T follicular helper cell (primary cell): ENCODE measurements at places on chromosomes 2 and 18.
A peak's percentile ranks its signal among the peaks of the same experiment; 100 is the strongest.

- DNase-seq: no peak
Observed at GRCh38 chr2:207397917-207398655, 131.7 kb upstream of the CREB1 start.

DNA sequence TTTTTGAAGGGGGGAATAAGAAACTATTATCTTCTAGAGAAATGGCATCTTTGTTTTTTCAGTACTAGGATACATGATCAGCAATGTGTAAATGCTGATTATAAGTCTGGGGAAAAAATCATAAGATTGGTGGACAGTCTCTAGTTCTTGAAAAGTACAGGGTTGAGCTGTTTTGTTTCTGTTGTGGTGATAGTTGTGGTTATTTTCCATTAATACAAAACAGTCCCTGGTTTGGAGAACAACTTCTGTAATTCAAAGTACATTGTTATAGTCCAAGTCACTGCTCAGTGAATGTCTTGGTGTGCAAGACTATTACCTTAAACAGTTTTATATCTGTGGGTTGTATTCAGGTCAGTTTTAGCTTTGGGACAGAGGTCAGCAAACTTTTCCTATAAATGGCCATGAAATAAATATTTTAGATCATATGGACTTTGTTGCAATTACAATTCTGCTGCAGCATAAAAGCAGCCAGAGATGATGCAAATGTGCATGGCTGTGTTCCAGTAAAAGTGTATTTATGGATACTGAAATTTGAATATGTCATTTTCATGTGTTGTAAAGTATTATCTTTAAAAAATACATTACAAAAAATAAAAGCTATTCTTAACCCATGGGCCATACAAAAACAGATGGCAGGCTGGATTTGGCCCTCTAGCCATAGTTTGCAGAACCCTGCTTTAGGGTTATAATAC lies 111.0 kb downstream of the CERS6 start:
- DNase-seq: no peak

- no peak for DNase-seq
Observed at GRCh38 chr18:69564602-69565001, 163.9 kb downstream of the DOK6 start.

- DNase-seq: no peak
Observed at GRCh38 chr2:45352506-45352905, 258.6 kb downstream of the SRBD1 start.

GRCh38 chr2:86221066-86221684 lies 21.9 kb downstream of the MRPL35 start:
- DNase-seq: peak; percentile 15

DNA sequence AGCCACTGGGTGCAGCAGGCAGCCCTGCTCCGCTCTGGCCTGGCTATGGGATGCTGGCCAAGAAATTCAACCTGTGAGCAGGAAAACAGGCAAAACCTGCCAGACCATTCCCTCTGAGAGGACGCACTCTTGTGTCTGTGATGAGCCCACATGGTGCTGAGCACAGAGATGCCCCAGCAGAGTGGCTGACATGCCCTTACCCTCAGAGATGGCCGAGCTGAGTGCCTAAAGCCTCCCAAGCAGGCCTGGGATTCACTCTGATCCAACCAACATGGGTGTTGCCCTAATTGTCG lies 34.3 kb upstream of the TAF1B start:
- no peak for DNase-seq

GRCh38 chr2:203543898-203544328 lies 8.8 kb upstream of the RAPH1 start:
- DNase-seq: no peak

DNA sequence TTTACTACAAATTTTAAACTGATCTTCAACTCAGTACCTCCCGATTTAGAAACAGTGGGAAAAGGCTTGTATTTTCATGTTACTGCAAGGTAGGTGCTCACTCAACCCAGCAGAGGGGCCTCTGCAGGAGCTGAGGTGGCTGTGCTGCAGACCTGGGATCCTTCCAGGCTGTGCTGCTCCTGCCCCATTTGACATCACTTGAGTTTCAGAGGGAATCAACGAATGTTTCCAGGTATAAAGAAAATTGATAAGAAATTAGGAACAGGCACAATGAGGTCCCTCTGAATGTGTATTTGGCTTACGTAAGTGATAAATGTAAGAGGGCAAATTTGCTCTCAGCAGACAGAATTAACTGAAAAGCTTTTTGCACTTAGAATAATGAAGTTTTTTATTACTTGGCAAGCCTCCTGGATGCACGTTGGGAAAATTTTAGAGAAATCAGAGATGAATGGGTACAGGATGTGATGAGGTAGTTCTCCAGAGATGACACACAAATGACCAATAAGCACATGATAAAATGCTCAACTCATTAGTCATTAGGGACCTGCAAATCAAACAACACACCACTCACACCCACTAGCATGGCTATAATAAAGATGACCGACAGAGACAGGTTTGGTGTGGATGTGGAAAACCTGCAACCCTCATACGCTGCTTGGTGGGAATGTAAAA lies 114.0 kb downstream of the NOL10 start:
- no peak for DNase-seq

DNA sequence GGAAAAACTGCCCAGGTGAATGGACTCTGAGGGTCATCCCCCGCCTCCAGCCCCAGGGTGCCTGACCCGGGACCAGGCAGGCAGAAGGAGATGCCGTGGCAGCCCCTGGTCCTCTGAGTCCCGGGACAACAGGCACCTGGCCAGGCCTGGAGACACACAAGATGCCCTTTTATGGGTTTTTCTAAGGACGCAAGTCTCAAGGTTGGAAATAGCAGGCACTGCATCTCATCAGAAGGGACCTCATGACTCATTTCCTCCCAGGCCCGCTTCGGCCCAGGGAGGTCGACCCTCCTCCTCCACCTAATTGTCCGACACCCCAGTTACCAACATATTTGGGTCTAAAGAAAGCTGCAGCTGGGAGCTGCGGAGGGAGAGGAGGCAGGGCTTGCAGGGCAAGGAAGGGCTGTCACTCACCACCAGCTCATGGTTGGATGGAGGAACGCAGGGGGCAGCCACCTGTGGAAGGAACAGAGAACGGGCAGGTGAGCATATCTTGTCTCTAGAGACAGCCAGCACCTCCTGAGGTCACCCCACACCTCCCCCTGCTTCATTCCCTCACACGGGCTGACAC lies 82.9 kb downstream of the TNS1 start:
- DNase-seq: no peak

- DNase-seq: no peak
Observed at GRCh38 chr18:10401521-10401920, 52.9 kb upstream of the APCDD1 start.

- DNase-seq: no peak
Observed at GRCh38 chr18:35711227-35711626, 129.7 kb downstream of the GALNT1 start.
